Stimulated activated CD8-positive, alpha-beta memory T cell treated with anti-CD3 and anti-CD28 coated beads, Interleukin-4, amount 100 ng/mL, for 24 hours (primary cell): ENCODE measurements at places on chromosomes 16 and 17.

GRCh38 chr16:66409156-66409555 is 17.9 kb upstream of the BEAN1 start:
- no peak for DNase-seq

DNA sequence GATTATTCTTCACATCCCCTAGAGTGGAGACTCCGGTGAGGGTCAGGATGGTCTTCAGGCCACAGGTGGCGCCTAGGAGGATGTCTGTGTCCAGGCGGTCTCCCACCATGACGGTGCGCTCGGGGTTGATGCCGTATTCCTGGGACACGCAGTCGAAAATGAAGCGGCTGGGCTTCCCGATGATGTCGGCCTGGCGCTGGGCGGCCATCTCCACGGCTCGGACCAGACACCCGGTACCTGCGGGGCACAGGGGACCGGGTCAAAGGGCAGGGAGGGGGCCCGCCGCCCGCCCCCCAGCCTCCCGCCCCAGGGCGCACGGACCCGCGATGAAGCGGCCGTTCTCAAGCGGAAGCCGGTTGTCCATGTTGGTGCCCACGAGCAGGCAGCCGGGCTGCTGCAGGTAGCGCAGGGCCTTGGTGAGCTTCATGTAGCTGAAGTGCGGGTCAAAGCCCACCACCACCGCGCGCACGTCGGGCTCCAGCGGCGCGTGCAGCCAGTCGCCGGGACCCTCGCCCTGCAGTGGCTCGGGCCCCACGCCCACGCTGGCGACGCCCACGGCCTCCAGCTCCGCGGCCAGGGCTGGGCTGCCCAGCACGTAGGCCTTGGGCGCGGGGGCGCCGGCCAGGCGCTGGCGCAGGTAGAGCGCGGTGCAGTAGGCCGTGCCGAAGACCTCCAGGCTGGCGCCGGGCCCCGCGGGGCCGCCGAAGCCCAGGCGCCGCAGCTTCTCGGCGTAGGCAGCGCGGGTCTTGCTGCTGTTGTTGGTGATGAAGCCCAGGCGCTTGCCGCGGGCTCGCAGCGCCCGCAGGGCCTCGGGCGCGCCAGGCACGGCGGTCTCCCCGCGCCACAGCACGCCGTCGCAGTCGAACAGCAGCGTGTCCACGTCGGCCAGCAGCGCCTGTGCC is 572 bp downstream of the PGP start:
- no peak for DNase-seq

- peak; percentile 87 for DNase-seq
Observed at GRCh38 chr17:38898812-38899348, 26.5 kb upstream of the LASP1NB start.

GRCh38 chr16:49021136-49021535 is 260.5 kb downstream of the CBLN1 start:
- DNase-seq: no peak

GRCh38 chr17:15943971-15944758 is 765 bp upstream of the ADORA2B start:
- no peak for DNase-seq

- DNase-seq: no peak
Observed at GRCh38 chr17:2108170-2108569, 53.3 kb downstream of the HIC1 start.

DNA sequence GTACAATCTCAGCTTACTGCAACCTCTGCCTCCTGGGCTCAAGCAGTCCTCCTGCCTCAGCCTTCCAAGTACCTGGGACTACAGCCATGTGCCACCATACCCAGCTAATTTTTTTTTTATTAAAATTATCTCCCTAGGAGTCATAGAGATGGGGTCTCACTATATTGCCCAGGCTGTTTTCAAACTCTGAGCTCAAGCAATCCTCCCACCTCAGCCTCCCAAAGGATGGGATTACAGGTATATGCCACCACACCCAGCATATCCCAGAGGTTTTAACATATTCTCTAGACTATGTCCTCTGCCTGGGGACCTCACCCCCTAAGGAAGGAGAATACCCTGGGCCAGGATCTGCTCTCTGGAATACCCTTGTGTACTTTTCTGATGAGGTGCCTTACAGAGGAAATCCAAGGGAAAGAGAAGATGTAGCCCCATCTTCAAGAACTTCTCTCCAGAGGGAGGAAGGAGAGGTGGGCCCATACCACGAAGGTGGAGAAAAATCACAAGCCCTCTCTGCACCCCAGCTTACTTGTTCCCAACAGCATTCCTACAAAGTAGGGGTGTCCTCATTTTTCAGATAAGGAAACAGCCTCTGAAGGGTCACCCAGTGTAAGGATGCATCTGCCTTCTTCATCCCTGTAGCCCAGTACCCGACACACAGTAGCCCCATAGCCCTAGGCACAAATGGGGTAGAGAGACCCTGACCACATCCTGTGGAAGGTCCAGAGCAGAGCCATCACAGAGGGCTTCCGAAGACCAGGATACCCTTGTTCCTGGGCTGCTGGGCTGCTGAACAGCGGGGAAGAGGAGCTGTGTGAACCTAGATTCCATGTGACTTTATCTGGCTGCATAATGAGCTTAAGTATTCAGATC is 151.6 kb downstream of the SOCS1 start:
- DNase-seq: no peak

DNA sequence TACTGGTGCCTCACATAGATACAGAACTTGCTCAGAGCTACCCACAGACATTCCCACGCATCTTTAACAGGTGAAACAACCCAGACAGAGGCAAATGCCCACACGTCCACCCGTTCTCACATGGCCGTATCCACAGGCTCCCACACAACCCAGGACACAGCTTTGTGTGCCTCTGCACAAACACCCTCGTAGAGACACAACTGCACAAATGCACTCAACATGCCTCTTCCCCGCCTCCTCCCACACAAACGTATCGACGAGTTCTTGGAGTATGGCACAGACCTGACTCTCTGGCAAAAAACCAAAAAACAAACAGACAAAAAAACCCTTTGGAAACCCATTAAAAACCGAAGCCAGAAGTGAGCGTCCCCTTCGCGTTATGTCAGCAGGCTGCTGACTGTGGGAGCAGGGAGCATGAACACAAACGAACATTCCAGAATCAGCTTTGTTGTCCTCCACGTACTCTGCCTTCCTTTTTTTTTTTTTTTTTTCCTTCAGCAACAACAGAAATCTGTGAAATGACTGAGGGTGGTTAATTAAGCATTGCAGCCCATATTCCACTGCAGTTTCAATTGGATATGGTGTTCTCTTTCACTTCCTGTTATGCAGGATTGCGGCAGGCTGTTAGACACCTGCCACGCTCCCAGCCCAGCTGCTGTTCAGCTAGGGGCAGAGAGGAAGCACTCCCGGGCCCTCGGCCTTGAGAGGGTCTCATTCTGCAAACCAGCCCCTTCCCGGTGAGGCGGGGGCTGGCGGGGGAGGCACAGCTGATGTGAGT is 313.7 kb downstream of the MAF start:
- no peak for DNase-seq

- DNase-seq: no peak
Observed at GRCh38 chr16:15648135-15648730, 1.8 kb upstream of the NDE1 start.

DNA sequence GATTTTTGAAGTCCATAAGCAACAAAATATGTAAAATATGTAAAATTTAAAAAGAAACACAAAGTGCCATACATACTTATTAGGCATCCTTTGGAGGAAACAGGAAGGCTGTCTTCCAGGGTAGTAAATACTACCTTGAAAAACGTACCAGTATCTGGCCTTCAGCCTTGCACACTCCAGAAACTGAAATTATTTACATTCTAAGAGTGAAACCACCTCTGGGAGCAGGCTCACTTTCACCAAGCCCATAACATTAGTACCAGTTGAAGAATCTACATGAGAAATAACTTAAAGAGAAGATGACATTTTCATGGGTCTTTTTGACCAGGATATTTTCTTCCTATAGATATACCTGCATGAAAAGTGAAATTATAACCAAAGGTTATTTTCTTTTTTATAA is 6.4 kb downstream of the KRTAP9-1 start:
- no peak for DNase-seq

DNA sequence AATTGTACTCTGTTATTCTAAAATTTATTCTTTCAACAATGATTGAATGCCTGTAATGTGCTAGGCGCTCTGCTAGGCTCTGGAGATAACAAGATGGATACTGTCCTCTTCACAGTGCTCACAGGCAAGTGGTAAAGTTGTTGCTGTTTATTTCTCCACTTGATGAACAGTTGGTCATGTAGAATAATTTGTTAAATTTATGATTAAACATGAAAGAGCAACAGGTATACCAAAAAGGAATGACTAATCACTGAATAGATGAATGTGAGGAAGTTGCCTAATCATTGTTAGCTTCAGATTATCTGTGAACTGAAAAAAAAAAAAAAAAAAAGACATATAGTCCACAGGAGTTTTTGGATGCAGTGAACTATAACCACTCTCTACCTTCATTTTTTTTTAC is 62.3 kb downstream of the NFATC3 start:
- DNase-seq: no peak

DNA sequence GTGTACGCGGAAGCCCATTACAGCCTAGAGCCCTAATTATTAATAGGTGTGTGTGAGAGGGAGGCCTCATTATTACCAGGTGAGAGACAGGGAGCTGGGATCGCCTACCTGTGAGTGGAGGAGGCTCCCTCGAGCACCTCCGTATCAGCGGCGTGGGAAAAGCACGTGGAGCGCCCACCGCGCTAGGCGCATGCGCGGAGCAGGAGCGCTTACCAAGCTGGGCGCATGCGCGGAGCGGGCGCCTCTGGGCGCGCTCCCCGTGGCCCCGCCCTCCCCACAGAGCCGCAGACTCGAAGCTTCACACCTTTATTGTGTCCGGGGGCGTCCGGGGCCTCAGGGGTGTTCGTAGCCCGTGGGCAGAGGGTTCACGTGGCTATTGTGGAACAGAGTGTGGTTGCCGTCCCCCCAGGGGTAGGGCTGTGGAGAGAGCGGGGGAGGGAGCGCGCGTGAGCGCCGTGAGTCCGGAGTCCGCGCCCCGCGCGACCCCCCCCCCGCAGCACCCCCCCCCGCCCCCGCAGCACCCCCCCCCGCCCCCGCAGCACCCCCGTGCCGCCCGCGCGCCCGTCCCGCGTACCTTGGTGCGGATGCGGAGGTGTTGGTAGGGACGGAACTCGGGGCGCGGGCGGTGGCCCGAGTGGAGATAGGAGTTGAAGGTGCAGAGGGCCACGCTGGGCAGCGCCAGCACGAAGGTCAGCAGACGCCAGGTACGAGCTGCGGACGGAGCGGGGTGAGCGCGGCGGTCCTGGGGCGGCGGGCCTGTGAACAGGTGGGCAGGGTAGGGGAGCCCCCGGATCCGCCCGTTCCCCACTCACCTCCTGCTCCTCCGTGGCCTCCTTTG is 500 bp downstream of the COX6A2 start:
- DNase-seq: peak; percentile 61

DNA sequence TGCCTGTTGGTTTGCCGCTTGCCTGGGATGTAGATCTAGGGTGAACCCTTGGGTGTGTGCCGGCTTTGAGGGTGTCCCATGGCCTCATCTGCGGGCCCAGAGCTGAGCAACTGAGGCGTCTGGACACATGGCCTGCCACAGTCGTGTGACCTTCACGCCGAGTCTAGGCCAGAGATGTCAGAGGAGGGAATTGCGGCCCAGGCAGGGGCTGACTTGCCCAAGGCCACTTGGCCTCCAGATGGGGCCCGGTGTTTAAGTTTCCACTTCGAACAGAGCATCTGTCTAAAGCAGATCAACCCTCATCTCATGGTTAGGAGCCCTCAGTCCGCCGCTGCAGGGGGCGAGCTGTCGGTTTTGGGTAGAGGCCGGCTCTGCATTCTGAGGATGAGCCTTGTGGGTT is 28.0 kb upstream of the FOXK2 start:
- no peak for DNase-seq

DNA sequence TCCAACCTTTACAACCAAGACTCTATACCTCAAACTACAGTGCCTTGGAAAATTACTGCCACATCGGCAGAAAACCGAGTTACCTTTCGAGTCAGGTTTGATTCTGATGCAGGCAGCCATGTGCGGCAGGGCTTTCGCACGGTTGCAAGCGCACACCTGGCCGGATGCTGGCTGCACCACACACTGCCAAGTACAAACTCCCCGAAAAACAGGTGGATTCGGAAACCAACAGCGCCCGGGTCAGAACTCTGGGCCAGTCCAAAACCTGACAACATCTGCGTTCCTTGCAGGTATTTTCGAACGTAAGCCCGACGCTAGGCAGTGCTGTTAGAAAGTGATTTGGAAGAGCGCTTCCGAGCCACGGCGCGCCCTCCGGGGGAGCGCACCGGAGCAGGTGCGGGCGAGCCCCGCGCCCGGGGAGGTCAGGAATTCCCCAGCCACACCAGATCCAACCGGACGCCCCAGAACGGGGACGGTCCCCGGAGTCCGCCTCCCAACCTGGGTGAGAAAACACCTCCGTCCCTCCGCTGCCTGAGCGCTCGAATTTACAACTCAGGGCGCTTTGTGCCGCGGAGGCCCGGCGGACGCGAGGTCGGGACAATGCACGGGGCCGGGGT is 1.2 kb downstream of the USP7 start:
- peak; percentile 22 for DNase-seq

GRCh38 chr16:8763899-8764298 is 33.5 kb downstream of the TMEM186 start:
- DNase-seq: no peak

DNA sequence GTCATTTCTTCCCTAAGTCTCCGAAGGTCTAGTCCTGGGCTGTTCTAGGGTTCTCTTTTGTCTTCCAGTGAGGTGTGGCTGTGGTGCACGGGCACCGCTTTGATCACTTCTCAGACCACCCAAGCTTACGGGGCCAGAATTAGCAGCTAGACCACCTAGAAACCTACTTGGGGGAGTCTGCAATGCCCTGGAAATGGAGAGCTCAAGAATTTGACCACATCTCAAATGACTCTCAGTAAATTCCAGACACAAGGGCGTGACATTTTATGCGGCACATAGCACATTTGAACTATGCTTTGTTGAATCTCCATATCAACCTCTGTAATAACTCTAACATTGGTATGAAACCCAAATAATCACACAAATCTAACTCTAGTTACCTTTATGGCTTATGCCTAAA is 24.9 kb downstream of the TRIM16 start:
- DNase-seq: no peak

DNA sequence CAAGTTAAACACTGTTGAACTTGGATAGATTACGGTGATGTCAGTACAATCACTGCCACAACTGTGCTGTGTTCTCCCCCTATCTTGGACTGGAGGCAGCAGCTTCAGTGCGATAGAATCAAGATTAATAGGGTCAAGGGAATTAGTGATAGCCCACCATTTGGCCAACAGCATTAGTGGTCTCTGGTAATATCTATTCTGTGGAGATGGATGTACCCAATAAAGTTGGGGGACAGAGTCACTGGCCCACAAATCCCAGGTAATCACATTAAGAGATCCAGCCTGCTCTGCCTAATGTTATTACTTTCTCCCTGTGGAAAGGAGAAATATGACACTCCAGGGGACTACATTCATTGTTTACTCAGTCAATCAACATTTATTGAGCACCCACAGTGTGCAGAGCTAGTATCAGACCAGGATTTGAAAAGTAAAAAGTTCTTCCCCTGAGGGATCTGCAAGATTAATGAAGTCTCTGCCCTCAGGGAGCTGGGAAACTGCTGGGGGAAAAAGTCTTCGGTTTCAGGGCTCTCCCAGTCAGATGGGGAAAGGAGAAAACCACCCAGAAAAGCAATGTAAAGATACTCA is 23.6 kb upstream of the ATP5MC1 start:
- no peak for DNase-seq

- DNase-seq: no peak
Observed at GRCh38 chr17:70091696-70092095, 16.7 kb downstream of the KCNJ16 start.
